Spinal cord (tissue), 10 donors: ENCODE measurements at places on chromosomes 2 and 18. TPM values are rescaled to one million over a fixed set of nuclear protein-coding genes. Genes with fewer than 3 reads are reported as not detected.

- H3K4me3 ChIP-seq: no peak overlapping the region
- no peak for DNase-seq
- no peaks in the 10 kb centered on the region for H3K4me1 ChIP-seq
- no peak overlapping the region for H3K27ac ChIP-seq
- no peaks in the 10 kb centered on the region for H3K27me3 ChIP-seq
- no peaks in the 10 kb centered on the region for H3K36me3 ChIP-seq
Observed at GRCh38 chr2:223494496-223494895, 107.7 kb downstream of the SCG2 start.

GRCh38 chr2:238967031-238967977 lies 119.4 kb downstream of the TWIST2 start:
- H3K27me3 ChIP-seq: no peaks in the 10 kb centered on the region
- no peak for DNase-seq
- H3K36me3 ChIP-seq: no peaks in the 10 kb centered on the region
- no peak overlapping the region for H3K27ac ChIP-seq

DNA sequence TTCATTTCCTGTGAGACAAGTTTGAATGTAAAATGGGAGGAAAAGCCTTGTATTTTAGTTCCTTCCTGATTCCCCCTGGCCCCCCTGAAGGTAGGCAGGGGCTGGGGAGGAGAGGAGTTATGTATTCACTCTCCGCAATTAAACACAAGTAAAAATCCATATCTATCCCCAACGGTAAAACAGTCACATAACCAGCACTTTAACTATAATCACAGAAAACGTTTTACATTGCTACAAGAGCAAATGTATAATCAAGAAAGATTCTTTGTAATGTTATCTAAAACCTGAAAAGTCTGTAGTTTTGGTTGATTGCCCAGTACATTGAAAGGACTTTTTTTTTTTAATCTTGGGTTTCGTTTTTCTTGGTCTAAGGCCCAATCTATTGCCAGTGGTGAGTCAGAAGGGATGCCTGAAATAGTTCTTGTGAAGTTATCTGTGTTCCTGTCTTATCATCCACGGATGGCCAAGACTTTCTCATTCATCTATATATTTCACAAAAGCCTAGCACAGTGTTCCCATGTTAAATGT lies 34.5 kb upstream of the CCNYL1 start:
- H3K36me3 ChIP-seq: no peaks in the 10 kb centered on the region
- no peaks in the 10 kb centered on the region for H3K27me3 ChIP-seq
- no peak overlapping the region for H3K4me3 ChIP-seq
- no peaks in the 10 kb centered on the region for H3K4me1 ChIP-seq

- H3K36me3 ChIP-seq: no peaks in the 10 kb centered on the region
- no peak overlapping the region for H3K4me3 ChIP-seq
- no peaks in the 10 kb centered on the region for H3K4me1 ChIP-seq
- no peaks in the 10 kb centered on the region for H3K27me3 ChIP-seq
- DNase-seq: no peak
Observed at GRCh38 chr2:133829450-133830020, 261.3 kb upstream of the NCKAP5 start.

GRCh38 chr2:207939342-207940108 lies 85.8 kb downstream of the PLEKHM3 start:
- H3K27me3 ChIP-seq: no peaks in the 10 kb centered on the region
- peaks cover 4% of the 10 kb centered on the region for H3K36me3 ChIP-seq
- no peak overlapping the region for H3K27ac ChIP-seq
- no peak overlapping the region for H3K4me3 ChIP-seq
- no peaks in the 10 kb centered on the region for H3K4me1 ChIP-seq
- DNase-seq: no peak

GRCh38 chr18:3179430-3180089 lies 40.2 kb downstream of the MYOM1 start:
- H3K27ac ChIP-seq: no peak overlapping the region
- H3K4me3 ChIP-seq: no peak overlapping the region
- no peaks in the 10 kb centered on the region for H3K4me1 ChIP-seq
- DNase-seq: peak; percentile 16
- no peaks in the 10 kb centered on the region for H3K36me3 ChIP-seq

DNA sequence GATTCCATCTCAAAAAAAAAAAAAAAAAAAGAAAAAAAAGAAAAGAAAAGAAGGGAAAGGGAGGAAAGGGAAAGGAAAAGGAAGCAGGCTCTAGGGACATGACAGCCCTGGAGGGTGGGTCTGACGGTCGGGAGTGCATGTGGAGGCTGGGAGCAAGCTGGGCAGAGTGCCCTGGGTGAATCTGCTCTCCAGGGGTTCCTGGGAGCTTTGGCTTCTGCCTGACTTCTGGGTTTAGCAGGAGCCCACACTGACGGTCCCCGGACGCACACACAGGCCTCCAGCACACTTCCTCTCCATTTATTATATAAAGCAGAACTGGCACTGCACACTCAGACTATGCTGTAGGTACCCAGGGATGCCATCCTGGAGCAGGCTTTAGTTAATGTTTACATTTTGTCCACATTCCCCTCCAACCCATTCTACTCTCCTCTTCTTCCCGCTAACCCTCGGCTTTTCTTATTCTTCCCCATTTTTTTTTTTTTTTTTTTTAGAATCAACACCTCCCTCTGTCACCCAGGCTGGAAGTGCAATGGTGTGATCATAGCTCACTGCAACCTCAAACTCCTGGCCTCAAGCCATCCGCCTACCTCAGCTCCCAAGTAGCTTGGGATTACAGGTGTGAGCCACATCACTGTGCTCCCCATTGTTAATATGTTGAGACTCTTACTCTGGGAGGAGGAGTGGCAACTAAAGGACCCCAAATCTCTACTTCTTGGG lies 151.1 kb upstream of the SLC1A4 start:
- H3K27me3 ChIP-seq: no peaks in the 10 kb centered on the region
- H3K27ac ChIP-seq: no peak overlapping the region
- no peaks in the 10 kb centered on the region for H3K4me1 ChIP-seq
- H3K36me3 ChIP-seq: no peaks in the 10 kb centered on the region
- no peak for DNase-seq

DNA sequence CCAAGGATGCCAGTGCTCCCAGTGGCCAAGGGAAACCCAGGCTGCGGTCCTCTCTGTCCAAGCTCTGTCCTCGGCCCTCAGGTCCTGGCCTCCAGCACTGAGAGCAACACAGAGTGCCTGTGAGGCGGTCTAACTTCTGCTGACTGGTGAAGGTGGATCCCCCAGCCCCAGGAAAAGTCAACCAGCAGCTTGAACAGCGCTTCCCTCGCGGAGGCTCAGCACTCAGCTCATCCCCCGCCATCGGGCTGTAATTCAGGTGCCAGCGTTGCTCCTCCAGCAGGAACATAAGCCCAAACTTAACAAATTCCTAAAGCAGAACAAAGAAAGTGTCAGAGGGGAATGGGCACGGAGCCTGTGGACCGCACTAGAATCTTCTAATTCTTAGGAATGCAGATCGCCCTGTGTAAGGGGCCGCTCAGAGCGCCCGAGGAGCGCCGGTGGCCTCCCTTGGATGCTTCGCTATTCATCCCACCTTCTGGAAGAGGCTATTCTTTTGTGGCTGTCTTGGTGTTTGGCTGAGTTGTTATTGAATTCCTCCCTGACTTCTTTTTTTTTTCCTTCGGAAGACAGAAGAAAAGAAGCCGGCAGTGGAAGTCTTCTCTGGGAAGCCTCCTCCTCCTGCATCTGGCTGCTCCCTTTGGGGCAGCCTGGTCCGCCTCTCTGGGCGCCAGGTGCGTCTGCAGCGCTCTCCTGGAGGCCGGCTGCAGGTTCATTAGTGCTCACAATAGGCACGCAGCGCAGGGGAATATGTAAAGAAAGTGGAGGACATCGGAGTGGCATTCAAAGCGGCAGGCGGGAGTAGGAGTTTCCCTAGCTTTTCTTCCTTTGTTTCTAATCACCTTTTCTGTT lies 905.6 kb downstream of the TSN start:
- H3K4me1 ChIP-seq: peaks cover 23% of the 10 kb centered on the region
- H3K27ac ChIP-seq: no peak overlapping the region
- peaks cover 4% of the 10 kb centered on the region for H3K27me3 ChIP-seq
- no peaks in the 10 kb centered on the region for H3K36me3 ChIP-seq
- no peak for DNase-seq

DNA sequence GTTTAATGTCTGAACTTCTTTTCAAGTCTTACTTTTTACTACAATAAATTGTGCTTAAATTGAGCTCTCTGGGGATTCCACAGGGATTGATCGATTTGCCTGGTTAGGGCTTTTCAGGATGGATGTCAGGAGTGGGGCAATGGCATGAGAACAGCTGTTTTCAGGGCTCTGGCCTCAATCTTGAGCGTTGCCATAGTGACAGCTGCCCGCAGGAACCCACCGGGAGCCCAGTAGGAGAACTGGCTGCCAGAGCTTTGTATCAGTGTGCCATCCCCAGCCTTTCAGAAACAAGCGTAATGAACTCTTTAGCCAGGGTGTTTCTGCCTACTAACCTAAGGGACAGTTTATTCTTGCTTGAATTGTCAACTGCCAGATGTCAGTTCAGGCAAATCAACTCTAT lies 93.5 kb downstream of the GALNT3 start:
- no peak overlapping the region for H3K4me3 ChIP-seq
- DNase-seq: peak; percentile 86
- no peaks in the 10 kb centered on the region for H3K27me3 ChIP-seq
- peaks cover 10% of the 10 kb centered on the region for H3K4me1 ChIP-seq
- H3K36me3 ChIP-seq: no peaks in the 10 kb centered on the region

DNA sequence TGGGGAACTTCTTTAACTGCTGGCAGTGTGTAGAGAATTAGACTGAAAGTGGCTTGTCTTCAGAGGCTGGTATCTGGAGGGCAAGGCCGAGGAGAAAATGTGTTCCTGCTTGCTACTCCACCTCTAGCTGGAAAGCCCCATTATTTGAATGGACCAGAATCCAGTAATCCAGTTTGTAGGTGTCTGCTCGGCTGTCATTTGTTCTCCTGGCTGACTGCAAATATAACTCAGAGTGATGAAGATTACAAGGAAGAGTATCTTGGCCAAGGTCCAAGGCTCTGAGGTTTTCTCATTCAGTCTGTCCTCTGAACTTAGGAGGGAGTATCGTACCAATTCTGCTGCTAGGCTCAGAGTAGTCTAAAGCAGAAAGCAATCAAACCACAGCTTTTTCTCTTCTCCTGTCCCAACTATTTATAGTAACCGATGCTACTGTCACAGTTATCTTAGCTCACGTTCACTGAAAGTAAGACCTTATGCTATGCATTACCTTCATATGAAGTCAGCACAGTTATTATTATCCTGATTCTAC lies 228.6 kb downstream of the SETBP1 start:
- no peak for DNase-seq
- no peaks in the 10 kb centered on the region for H3K4me1 ChIP-seq
- no peak overlapping the region for H3K4me3 ChIP-seq
- H3K27me3 ChIP-seq: no peaks in the 10 kb centered on the region
- no peak overlapping the region for H3K27ac ChIP-seq
- H3K36me3 ChIP-seq: no peaks in the 10 kb centered on the region

DNA sequence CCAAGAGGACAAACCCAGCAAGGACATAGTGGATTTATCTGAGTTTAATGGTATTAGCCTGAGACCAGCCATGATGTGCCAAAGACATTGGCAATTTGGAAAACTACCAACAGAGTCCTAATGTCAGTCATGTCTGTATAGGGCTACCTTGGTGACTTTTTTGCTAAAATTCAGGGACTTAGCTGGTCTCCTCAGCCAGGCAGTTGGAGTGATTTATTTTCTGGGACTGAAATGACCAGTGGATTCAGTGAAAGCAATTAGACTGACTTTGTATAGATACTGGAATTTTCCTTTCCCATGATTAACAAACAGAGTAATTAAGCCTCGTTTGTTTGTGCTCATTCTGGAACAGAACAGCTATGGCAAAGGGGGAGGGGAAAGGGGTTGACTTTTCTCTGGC lies 55.0 kb downstream of the LYPD6 start:
- DNase-seq: peak; percentile 57
- no peaks in the 10 kb centered on the region for H3K27me3 ChIP-seq
- H3K4me3 ChIP-seq: no peak overlapping the region
- peaks cover 4% of the 10 kb centered on the region for H3K4me1 ChIP-seq
- H3K27ac ChIP-seq: no peak overlapping the region
- H3K36me3 ChIP-seq: no peaks in the 10 kb centered on the region

GRCh38 chr2:86372641-86373502 lies 35.4 kb upstream of the REEP1 start:
- no peaks in the 10 kb centered on the region for H3K36me3 ChIP-seq
- no peak overlapping the region for H3K4me3 ChIP-seq
- no peak overlapping the region for H3K27ac ChIP-seq
- H3K4me1 ChIP-seq: peaks cover 3% of the 10 kb centered on the region
- peak; percentile 37 for DNase-seq
- no peaks in the 10 kb centered on the region for H3K27me3 ChIP-seq

DNA sequence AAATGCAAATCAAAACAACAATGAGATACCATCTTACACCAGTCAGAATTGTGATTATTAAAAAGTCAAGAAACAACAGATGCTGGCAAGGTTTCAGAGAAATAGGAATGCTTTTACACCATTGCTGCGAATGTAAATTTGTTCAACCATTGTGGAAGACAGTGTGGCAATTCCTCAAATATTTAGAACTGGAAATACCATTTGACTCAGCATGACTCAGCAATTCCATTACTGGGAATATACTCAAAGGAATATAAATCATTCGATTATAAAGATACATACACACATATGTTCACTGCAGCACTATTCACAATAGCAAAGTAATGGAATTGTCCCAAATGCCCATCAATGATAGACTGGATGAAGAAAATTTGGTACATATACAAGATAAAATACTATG lies 516.7 kb downstream of the ERBB4 start:
- DNase-seq: no peak
- H3K4me3 ChIP-seq: no peak overlapping the region
- H3K4me1 ChIP-seq: no peaks in the 10 kb centered on the region
- H3K36me3 ChIP-seq: no peaks in the 10 kb centered on the region

DNA sequence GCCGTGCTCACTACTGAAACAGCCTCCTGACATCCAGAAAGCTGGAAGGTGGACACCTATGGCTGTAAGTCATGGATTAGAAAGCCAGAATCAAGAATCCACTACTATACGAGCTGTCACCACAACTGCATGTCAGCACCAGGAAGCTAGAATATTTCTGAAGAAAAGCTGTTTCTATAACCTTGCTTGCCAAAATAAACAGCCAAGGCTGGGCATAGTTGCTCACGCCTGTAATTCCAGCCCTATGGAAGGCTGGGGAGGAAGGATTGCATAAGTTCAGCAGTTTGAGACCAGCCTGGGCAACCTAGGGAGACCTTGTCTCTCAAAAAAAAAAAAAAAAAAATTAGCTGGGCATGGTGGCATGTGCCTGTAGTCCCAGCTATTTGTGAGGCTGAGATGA lies 96.3 kb upstream of the GAREM1 start:
- H3K4me3 ChIP-seq: no peak overlapping the region
- no peak for DNase-seq
- no peaks in the 10 kb centered on the region for H3K27me3 ChIP-seq

SLC19A3 gene
- 2.8 TPM for total RNA-seq

AMER3 gene
- 4.5 TPM for total RNA-seq

FMNL2 gene
- total RNA-seq: 150 TPM

TUBA3E gene
- 0.11 TPM for total RNA-seq

UBE2F gene
- 52.5 TPM for total RNA-seq
